ENCODE measurements at places on chromosomes 7 and 10. TPM values are rescaled to one million over a fixed set of nuclear protein-coding genes. Genes with fewer than 3 reads are reported as not detected.

GRCh38 chr10:86440874-86441843 lies 74.6 kb upstream of the GRID1 start:
- DNase-seq = no peak

Gene AKR1D1
- 206 TPM for total RNA-seq

DNA sequence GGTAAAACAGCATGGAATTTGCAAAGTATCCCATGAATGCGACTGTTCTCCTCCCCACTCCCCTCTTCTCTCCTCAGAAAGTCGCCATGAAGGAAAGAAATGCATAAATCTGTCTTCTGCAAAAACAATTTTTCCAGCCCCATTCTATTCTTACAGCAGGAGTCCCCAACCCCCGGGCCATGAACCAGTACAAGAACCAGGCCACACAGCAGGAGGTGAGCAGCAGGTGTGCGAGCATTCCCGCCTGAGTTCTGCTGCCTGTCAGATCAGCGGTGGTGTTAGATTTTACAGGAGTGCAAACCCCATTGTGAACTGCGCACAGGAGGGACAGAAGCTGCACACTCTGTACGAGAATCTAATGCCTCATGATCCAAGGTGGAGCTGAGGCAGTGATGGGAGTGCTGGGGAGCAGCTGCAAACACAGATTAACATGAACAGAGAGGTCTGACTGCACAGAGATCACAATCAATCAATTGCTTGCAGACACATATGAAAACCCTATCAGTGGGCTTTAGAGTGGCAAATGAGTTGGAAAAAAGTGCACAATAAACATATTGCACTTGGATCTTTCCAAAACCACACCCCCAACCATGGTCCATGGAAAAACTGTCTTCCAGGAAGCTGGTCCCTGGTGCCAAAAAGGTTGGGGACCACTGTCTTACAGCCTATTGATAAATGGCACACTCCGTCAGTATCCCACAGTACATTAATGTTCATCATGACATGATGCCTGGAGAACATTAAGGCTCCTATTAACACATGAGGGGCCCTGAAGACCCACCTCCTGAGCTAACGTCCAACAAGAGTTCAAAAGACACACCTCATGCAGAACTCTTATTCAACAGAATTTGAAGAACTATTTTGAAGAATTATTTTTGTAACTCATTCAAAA lies 205.0 kb downstream of the PTPRN2 start:
- DNase-seq = no peak

- no peak for DNase-seq
These were observed 13.0 kb upstream of the HUS1 start for GRCh38 chr7:47992446-47992845.

GRCh38 chr10:44045020-44045419 lies 339.9 kb downstream of the CXCL12 start:
- DNase-seq = no peak

DNA sequence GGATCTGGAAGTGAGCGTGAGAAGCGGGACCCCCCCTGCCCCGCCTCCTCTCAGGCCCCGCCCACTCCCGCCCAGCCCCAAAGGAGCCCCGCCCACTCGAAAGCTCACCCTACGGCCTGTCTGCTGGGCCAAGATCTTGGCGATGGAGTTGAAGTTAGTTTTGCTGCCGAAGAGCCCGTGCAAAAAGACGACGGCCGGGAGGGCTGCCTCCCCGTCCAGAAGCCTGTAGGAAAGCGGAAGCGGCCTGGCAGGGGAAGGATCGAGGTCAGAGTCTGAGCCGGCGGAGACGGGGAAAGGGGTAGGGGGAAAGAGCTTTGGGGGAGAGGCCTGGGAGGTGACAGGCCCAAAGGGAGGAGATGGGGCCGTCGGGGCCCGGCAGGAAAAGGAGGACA lies 386 bp downstream of the ABHD11 start:
- no peak for DNase-seq

- DNase-seq = no peak
These were observed 99.8 kb downstream of the EPDR1 start for GRCh38 chr7:38020121-38020785.

Gene TBC1D12
- total RNA-seq = 4.5 TPM

DNA sequence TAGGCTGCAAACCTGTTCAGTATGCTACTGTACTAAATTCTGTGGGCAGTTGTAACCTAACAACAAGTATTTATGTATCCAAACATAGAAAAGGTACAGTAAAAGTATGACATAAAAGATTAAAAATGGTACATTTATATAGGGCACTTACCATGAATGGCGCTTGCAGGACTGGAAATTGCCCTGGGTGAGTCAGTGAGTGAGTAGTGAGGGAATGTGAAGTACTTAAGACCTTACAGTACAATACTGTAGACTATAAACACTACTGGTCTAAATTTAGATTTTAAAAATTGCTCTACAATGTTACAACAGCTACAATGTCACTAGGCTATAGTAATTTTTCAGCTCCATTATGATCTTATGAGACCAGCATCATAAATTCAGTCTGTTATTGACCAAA lies 146.0 kb upstream of the GNAI1 start:
- no peak for DNase-seq

DNA sequence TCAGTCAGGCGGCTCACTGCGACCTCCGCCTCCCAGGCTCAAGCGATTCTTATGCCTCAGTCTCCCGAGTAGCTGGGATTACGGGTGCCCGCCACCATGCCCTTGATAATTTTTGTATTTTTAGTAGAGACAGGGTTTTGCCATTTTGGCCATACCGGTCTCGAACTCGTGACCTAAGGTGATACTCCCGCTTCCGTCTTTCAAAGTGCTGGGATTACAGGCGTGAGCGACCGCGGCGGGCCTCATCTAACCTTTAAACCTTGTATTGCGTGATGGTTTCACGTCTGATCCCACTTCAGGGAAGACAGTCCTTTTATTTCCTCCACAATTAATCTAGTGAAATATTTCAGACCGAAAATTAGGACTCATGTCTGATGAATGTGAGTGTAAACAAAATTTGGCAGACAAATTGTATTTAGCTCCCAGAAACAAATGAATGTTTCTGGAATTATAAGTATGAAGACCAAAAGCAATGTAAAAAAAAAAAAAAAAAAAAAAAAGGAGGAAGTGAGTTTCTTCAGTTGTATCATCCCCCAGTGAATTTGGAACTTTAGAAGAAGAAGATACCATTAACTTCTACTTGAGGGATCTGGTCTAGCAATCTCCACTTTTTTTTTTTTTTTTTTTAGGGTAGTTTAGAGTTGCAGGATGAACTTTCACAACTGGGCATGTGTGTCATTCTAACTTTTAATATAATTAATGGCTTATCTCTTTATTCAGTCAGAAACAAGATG lies 1.6 kb downstream of the NUP42 start:
- no peak for DNase-seq

DNA sequence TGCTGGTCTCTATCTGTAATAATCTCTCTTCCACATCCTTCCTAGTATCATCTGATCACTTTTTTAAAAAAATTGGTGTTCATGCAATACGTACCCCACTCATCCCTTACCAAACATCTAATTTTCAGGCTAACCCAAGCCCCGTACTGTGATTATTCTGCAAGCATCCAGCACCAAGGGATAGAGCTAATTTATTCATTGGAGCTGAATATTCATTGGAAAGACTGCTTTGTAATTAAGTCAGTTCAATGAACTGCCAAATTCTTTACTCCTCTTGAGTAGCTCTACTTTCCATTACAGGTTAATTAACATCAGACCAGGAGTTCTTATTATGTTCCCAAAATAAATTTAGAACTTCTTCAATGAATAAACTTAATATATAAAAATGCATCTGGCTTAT lies 66.4 kb upstream of the MRLN start:
- DNase-seq = no peak

Gene RBP3
- not detected for total RNA-seq

GRCh38 chr7:23106057-23106822 lies 655 bp downstream of the KLHL7 start:
- peak; percentile 55 for DNase-seq

DNA sequence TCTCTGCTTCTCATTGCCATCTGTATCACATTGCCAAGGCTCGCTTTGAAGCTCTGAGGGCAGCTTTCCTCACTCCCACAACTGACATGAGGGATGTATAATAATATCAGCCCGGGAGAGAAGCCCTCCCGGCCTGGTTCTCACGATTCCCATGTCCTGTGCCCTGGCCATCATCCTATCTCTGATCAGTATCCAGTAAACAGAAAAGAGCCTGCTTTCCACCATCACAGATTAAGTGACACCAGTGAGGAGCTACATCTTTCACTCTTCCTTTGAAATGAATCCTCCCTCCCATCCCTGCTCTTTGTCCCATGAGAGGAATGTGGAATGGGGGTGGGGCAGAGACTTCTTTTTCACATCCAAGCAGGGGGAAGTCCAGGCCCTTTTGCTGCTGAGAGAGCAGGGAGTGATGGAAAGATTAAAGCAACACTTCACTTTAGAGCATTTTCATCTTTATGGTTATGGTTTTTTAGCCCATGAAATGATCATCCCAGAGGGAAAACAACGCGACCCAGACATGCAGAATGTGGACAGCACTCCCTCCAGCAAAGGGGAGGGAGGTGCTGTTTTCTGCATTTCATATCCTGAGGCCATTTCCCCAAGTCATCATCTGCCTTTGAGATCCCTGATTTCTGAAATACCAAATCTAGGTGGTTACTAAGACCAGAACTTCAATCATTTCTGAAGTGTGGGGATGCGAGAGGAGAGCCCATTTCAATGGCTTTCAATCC lies 84.6 kb upstream of the LYZL1 start:
- DNase-seq = no peak

Gene NPTX2
- total RNA-seq = 0.38 TPM

- peak; percentile 21 for DNase-seq
These were observed 147.2 kb upstream of the RHEB start for GRCh38 chr7:151666886-151667285.

GRCh38 chr10:73893426-73893825 lies 17.5 kb upstream of the PLAU start:
- DNase-seq = no peak

- no peak for DNase-seq
These were observed 171.4 kb downstream of the ITGA8 start for GRCh38 chr10:15548331-15548730.

GRCh38 chr7:69699931-69700330 lies 101.7 kb downstream of the AUTS2 start:
- no peak for DNase-seq

Gene GDI2
- 113 TPM for total RNA-seq

Gene SFRP4
- 0.05 TPM for total RNA-seq

DNA sequence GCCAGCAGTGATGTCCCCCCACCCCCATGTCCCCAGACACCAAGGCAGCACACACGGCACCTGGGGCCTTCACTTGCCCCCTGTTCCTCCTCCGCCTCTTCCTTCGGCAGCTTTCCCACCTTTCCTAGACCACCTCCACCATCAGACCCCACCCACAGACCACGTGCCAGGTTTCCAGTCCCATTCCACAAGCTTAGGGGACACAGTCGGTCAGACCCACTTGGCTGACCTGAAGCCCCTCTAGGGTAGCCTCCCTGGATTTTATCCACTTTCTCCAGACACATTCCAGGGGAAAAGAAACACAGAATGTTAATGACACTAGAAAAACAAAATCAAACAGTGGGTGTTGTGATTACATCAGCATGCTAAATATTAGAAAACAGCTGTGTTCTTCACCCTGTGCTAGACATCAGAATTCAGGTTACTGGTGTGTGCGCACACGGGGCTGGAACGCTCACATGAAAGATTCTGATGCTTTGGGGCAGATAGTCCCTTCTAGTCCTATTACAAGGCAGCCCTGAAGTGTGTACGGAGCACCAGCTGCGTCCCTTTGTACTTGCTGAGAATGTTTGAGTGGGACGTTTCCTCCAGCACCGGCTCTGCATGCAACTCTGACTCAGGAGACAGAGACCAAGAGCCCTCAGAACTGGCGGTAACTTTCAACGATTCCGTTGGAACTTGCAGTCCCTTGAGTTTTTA lies 75.5 kb upstream of the PPP2R2D start:
- peak; percentile 46 for DNase-seq

GRCh38 chr7:121795736-121796135 lies 77.2 kb upstream of the PTPRZ1 start:
- DNase-seq = no peak

DNA sequence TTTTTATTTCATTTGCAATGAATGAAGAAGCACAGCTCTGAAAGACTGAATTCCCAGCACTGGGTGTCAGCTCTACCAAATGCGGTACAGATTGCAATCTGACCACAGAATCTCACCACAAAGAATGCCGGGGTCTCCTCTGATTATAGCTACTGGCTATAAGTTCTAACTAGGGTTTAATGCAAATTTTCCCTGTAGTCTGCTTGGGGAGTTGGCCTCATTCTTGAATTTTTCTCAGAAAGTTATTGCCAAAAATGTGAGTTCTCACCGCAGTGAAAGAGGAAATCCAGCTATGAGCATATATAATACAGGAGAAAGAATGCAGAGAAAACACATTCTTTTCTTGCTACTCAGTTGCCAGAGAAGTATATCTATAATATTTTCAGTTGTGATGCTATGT lies 1255.7 kb upstream of the LRRTM3 start:
- DNase-seq = no peak

- DNase-seq = no peak
These were observed 602.0 kb downstream of the PTPRN2 start for GRCh38 chr7:157985636-157986035.

DNA sequence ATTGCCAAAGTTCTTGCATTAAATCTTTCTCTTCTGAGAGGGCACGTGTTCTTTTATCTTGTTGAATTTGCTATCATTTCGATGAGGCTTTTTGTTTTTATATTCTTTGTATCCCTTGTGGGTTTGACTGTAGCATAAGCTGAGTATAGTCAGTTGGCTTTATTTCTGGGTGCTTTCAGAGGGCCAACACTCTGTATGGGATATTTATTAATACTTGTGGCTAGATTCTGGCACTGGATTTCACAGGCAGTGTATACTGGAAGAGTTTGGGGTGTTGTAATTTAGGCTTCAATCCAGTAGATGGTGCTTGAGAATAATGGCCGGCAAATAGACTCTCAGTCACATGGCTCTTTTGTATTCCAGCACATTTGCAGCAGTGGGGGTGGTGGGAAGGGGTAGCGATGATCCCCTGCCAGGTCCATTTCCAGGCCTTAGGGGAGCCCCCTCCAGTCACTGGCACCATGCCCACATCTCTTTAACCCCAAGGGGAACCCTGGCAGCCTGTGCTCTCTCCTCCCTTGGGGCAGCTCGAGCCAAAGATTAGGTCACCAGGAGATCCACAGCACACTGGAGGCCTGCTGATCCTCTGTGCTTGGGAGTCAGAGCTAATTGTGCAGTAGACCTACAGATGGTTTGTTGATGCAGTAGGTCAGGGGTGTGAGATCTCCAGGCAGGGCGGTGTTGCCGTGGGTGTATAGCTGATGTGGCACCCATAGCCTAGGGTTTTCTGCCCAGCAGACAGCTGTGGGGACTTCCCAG lies 81.8 kb downstream of the PTPN20 start:
- no peak for DNase-seq

Data from left lobe of liver (tissue), 2 donors.